ENCODE measurements at places on chromosomes 16 and 17.

DNA sequence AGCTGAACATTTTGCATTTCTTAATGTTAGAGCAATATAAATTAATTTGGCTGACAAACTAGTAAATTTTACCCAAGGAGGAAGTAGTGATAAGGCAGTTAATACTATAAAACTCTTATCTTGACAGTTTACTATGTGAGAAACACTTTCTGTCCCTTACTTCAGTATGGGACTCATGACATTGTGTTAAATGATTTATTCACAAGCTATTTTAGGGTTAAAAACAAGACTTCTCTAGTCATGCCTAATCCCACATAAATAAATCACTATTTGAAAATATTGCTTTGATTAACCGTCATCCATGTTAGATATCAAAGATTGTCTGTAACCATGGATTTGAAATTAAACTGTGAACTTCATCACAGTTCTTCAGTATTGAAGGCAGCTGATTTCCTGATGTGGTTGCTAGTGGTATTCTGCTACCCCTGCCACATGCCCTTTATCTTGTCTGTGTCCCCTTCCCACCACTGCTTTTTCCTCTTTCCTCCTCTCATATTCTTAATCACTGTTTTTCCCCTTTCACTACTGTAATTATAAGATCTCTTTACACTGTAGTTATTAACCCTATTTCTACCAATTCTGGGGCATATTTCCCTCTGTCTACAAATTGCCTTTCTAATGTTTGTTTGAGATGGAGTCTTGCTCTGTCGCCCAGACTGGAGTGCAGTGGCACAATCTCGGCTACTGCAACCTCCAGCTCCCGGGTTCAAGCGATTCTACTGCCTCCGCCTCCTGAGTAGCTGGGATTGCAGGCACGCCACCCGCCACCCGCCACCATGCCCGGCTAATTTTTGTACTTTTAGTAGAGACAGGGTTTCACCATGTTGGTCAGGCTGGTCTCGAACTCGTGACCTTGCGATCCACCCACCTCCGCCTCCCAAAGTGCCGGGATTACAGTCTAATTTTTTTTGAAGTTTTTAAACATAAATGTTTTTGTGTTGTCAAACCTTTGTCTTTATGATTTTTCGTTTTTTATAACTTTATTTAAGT is 95.6 kb downstream of the STXBP4 start:
- DNase-seq, result no peak

DNA sequence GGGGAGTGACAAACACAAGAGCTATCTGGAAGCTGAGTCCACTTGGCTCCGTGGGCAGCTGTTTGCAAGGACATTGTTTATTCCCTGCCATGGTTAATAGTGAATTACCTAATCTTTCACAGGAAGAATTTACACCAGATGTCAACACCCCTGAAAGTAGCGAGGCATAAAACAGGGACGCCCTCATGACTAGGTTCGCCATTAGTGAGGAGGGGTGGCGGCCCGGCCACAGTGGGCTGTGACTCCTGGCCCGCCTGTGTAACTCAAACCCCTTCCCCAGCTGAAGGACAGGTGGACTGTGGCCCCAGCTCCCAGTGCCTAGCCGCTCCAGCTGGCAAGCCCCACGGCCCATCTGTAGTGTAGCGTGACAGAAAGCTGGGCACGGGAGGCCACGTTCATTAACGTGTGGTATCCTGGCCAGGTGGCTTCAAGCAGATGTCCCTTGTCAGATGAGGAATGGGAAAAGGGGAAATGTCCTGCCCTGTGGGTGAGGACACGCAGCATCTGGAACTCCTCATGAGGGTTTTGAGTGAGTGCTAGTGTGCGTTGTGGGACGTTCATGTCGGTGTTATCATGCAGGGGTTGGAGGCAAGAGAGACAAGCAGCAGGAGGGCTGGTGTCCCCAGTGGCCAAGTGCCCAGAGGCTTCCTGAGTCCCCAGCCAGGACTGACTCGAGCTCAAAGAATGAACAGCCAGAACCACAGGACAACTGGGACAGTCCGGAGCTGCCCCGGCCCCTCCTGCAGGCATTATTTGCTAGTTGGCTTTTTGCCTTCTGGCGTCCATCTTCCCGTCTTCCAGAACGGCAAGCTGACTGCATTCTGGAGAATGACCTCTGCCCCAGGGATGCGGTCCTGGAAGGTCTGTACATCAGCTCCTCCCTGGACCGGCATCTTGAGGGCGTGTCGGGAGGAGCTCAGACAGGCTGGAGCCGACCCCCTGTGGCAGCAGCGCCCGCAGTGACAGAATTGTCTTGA is 19.2 kb downstream of the KDM8 start:
- DNase-seq, result no peak

- DNase-seq, result no peak
Measured at GRCh38 chr17:82031885-82032627, 578 bp downstream of the RAC3 start.

DNA sequence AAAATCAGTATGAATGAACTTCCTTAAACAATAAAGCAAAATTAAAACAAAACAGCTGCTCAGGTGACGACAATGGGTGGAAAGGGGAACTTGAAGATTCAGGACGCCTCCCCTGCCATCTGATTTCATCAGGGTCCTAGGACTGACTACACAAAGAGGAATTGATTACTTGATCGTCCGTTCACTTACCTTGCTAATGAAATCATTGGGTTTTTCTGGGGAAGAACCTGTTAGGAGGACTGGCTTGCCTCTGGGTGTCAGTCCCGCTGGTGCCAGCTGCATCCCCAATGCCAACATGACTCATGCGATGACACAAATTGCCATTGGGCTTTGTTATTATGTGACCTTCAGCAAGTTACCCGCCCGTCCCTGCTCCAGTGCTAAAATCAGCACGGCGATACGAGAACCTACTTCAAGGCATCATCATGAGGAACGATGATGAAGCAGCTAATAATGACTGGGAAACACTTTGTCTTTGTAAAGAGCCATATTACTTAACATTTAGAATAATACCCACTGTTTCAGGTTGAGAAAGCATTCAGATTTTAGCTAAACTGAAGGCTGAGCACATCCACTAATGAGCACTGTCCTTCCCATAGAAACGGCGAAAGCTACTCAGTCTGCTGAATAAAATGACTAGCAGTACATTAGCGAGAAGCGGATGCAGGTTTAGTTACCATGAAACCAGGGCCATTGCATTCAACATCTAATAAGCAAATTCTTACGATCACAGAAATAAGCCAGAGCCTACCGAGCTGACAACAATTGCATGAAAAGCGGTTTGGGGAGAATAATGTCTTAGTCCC is 139.4 kb downstream of the ZFHX3 start:
- DNase-seq, result no peak

GRCh38 chr17:3636908-3637373 is 381 bp downstream of the CTNS start:
- no peak for DNase-seq

DNA sequence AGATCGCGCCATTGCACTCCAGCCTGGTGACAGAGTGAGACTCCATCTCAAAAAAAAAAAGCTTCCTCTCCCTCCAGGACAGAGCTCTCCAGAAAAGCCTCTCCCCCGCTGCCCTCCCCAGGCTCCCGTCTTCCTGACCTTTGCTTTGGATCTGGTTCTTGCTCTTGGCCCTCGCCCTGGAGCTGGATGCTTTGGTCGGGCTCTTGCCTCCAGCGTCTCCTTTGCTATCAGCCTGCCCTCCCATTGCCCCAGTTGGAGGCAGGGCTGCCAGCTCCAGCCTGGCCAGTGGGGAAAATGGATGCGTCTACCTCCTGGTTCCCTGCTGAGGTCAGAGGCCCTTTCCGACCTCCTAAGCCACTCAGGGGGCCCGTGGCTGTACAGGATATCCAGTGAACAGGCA is 35.9 kb downstream of the TRARG1 start:
- no peak for DNase-seq

GRCh38 chr17:76841776-76842405 is 26.3 kb upstream of the MGAT5B start:
- DNase-seq, result no peak

DNA sequence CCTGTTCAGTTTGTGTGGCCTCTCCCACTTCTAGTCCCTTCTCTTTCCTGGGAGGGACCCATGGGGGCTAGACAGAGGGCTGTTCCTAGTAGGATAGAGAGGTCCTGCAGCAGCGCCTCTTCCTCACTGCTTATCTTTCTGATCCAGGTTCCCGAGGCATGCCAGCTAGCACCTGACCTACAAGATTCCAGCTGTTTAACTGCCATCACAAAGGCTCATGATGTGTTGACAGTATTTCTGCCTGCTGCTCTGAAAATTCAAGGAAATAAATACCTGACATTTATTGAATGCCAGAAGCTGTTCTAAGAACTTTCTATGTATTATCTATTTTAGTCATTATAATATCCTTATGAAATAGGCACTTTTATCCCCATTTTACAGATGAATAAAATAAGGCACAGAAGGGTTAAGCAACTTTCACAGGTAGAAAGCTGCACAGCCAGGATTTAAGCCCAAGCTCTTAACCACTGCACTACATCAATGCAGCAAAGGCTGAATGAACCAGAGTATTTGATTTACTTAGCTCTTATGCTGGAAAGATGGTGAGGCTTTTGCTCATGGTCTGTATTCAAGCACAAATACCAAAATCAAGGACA is 38.8 kb downstream of the HEATR6 start:
- DNase-seq, result no peak

DNA sequence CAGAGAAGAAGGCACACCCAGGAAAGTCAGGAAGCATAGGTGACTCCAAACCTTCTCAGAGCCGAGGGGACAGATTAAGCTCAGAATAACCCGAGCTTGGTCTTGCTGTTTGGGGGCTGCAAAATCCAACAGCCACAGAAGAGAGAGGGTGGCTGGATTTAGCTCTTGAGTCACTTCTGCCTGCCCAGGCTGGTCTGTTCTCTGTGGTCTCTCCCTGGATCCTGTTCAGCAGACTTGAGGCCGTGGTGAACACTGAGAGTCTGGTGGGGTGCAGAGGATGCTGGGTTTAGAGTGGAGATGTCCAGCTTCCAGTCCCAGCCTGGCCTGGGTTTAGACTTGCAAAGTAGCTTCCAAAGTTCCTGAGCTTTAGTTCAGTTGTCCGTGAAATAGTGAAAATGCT is 8.8 kb downstream of the SLC26A11 start:
- DNase-seq, result no peak

DNA sequence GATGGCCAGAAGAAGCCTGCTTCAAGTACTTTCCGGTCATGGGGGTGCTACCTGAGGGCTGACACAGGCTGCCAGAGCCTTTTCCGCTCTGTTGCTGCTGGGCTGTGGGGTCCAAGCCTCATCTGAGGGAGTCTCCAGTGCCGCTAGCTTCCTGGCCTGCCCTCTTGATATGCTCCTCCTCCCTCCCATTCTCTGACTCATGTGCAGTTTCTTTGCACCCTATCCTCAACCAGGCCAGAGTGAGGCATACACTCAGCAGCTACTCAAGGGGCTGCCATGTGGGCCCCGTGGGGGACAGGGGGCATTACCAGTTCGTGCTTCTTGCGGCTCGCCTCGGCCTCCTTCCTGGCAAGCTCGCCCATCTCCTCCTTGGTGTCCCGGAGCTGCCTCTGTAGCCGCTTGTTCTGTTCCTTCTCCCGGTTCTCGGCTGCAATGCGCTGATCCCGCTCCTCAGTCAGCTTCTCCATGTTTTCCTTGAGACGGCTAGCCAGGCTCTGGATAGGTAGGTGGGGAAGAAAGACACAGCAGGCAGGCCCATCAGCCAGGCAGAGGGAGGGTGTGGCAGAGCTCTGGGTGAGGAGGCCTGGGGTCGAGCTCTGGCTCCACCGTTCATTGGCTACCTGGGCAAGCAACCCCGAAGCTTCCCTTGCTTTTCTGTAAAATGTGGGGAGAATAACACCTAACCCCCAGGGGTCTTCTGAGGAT is 43.8 kb downstream of the PIPOX start:
- DNase-seq, result no peak

- no peak for DNase-seq
Measured at GRCh38 chr16:88893127-88893968, 26.9 kb upstream of the PABPN1L start.

DNA sequence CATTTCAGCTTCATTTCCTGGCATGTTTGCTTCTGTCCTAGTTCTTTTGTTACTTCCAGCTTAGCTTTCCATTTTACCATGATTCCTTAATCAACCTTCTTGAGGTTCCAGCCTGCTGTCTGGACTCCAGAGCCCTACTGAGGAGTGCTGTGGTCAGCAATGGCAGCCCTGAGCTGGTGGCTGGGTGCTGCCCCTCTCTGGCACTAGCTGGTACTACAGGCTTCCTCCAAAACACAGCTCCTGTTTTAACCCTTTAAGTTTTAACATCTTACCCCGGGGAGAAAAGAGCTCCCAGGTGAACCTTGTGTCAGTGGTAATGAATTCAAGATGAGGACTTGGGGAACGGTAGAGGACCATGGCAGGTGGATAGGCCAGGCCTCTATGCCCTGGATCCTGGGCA is 395.5 kb downstream of the TMEM114 start:
- DNase-seq, result no peak

DNA sequence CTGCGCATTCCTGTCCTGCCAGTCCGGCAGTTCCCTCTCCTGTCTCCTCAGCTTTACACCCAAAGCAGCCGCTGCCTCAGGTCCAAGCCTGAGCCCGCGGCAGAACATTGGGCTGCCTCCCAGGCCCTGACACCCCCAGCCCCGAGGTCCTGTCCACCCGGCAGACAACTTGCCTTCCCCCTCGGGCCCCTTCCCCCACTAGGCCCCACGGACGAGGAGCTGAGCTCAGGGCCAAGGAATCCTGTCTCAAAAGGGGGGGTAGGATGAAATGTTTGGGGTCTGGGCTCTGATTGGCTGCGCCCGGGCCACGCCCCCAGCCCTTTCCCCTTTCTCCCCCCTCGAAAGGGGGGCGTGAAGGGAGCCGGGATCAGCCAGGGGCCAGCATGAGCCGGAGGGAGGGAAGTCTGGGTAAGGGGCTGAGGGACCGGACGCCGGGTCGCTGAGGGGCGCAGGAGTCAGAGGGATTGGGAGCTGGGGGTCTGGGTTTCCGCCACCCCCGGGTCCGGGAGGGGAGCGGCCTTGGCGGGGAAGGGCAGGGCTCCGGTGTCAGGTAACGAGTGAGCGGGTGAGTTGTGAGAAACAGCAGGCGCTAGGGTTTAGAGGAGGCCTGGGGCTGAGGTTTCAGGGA is at the start of gene CTF1:
Gene CTF1, plus strand, starts transcription at position 354 of the 628 bp plus-strand sequence. Its CDS starts 30 bp downstream, at position 384.
- no peak for DNase-seq

- no peak for DNase-seq
Measured at GRCh38 chr17:66691644-66692420, 143.1 kb upstream of the CACNG5 start.

DNA sequence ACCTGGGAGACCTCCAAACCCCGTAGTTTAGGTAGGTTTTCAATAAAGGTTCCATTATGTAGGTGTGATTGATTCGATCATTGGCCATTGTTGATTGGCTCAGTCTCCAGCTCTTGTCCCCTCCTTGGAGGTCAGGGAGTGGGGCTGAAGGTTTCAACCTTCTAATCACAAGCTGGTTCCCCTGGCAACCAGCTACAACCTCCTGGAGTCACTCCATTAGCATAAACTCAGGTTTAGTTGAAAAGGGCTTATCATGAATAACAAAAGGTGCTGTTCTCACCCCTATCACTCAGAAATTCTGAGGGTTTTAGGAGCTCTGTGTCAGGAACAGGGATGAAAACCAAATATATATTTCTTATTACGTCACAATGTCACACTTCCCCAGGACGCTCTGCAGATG is 28.5 kb downstream of the TMEM132E start:
- DNase-seq, result no peak
